ENCODE measurements at places on chromosomes 2 and 18.

- no peak for DNase-seq
Observed at GRCh38 chr2:233084488-233084887, 24.3 kb downstream of the INPP5D start.

DNA sequence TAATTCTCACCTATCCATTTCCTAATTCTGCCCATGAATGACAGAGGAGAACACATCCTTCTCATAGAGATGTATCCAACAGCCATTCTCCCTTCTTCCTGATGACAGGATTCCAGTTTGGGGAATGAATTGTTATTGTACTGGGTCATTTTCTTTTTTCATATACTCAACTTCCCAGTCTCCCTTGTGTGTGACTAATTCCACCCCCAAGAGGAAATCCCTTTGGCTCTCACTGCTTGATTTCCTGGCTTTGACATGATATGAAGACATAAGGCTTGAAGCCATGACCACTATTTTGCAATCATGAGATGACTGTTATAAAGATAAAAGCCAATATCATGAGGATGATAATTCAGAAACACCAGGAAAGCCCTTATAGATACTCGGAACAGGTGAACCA is 384.7 kb upstream of the ACVR2A start:
- DNase-seq, result no peak

DNA sequence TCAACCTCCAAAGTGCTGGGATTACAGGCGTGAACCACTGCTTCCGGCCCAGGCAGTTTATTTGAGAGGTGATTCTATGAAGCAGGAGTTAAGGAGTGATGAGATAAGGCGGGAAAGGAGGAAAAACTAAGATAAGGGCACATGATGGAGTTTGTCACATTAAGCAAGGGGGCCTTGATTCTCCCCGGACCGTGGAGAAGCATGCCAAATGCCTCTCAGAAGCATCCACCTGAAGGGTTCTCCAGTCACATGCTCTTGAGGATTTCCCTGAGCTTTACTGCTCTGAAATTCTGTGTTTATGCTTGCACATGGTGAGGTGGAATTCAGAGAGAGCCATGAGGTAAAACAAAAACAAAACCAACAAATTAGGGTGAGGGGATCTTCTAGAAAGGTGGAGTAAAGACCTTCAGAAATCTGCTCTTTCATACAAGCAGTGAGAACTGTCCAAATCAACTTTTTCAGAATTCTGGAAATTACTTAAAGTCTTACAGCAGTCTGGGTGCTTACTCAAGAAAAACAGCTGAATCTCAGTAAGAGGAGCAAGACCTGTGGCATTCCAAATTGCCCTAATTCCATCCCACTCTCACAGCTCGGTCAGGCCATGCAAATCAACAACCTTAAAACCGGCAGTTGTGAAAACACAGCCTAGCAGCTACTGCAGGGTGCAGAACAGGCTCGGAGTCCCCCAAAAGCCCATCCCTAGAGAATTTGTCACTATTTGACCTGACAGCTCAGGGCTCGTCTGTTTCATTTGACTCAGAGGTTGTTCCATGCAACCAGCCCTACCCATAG is 69.1 kb upstream of the CTLA4 start:
- DNase-seq, result no peak

GRCh38 chr2:36253086-36253485 is 102.5 kb upstream of the CRIM1 start:
- peak; percentile 51 for DNase-seq

GRCh38 chr2:207136874-207137273 is 28.9 kb downstream of the KLF7 start:
- no peak for DNase-seq

- peak; percentile 39 for DNase-seq
Observed at GRCh38 chr2:204505488-204505887, 39.8 kb upstream of the PARD3B start.

DNA sequence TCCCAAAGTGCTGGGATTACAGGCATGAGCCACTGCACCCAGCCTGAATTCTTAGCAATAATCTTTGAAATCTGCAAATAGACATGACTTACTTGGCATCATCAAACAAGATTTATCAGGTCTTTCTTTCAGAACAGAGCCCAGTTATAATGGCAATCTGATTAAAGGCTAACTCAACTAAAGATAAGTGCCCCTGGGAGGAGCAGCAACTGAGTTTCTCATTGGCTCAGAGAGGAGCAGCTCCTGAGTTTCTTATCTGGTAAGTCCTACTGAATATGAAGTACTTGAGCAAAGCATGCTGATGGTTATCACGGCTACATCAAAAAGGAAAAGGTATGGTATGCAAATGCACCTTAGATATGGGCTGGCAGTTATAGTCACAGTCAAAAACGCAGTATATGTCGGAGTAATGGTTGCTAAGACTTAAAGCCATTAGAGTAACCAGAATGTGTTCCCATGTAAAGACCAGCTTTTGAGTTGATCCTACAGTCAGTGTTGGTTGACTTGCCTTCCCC is 15.0 kb upstream of the AP1S3 start:
- DNase-seq, result no peak

GRCh38 chr18:58385472-58385871 is 243.4 kb downstream of the ALPK2 start:
- DNase-seq, result no peak

DNA sequence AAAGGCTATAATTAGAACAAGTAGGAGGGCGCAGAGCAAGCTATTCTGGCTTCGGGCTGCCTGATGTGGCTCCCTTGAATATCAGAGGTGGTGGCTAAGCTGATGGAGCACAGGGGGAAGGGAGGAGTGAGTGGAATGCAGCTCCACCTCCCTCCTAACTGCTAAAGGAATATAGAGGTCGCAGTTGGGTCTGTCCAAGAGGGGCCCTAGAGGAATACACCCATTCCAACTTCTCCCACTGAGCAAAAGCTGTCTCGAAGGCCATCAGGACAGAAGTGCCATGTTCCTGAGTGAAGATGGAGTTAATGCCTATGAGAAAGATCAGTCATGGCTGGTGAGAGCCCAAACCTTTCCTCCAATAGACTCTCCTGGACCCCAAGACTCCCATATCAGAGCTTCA is 32.8 kb upstream of the MARCO start:
- DNase-seq, result no peak

GRCh38 chr2:186486651-186487647 is 889 bp downstream of the ZC3H15 start:
- peak; percentile 16 for DNase-seq

DNA sequence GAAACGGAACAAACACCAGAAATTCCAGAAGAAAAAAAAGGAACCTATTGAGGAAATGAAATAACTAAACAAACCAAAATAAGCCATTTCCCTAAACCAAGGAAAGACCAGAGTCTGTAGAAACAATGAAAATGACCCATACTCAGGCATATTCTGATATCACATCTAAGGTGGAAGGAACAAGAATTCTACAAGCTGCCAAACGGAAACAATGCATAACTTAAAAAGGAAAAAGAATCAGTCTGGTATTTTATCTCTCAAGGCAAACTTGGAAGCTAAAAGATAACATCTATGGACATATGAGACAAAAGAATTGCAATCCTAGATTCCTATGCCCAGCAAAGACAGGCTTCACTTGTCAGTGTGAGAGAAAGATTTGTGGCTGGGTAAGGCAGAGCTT is 326.2 kb downstream of the PDE11A start:
- DNase-seq, result no peak

GRCh38 chr2:50951437-50951836 is 80.5 kb downstream of the NRXN1 start:
- DNase-seq, result no peak

DNA sequence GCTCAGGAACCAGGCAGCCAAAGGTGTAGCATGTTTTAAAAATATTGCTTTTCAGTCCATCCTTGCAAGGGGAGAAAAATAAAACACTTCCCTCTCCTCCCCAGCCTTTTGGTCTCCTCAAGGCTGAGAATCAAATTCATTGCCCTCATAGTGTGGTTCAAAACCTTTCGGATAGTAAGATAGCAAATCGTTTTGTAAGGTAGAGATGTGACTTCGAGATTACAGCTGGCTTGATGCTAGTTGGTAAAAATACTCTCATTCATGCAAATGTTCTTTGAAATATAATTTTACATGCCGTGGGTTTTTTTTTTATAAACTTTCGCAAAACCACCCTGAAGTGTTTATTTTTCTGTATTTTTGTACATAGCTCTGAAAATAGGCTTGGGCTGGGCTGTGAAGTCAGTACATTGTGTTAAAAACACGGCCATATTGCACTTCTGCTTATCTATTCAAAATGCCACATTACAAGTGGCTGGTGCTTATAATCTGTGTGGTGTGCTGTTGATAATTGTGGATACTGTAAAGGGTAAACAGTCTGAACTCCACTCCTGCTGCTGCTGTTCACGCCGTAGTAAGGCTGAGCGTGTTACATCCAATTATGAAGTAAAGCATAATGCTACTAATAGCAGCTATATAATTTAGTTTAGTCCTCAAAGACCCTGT is 172.0 kb upstream of the SIX3 start:
- no peak for DNase-seq

GRCh38 chr2:45353879-45354278 is 257.2 kb downstream of the SRBD1 start:
- DNase-seq, result peak; percentile 93

Data from M059J (cell line).